Thyroid gland (tissue), 4 donors: ENCODE measurements at places on chromosomes 7 and 10.

- DNase-seq: no peak
- H3K27me3 ChIP-seq: no peaks in the 10 kb centered on the region
Measured at GRCh38 chr7:19090526-19090925, 26.9 kb downstream of the TWIST1 start.

DNA sequence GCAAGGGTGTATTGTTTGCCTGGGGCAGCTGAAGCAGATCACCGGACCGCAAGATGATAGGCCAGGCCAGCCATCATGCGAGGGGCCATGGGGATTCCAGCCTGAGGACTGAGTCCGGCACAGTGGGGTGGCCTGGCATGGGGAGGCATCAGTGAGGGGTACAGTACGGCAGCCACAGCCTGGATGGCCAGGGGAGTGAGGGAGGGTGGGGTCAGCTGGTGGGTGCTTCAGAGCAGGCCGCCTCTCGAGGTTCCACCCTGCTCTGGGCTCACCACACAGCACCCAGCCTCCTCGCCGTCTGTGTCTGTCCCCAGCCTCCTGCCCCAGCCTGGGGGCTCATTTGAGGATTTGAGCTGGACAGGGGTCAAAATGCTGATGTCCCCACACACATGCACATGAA, 508.5 kb upstream of the FOXK1 start:
- no peak overlapping the region for H3K27ac ChIP-seq
- H3K4me3 ChIP-seq: no peak overlapping the region
- no peak for DNase-seq

GRCh38 chr10:114195079-114195478, 15.9 kb downstream of the TDRD1 start:
- no peak for DNase-seq
- no peak overlapping the region for H3K27ac ChIP-seq
- H3K36me3 ChIP-seq: no peaks in the 10 kb centered on the region
- H3K4me1 ChIP-seq: no peaks in the 10 kb centered on the region
- no peaks in the 10 kb centered on the region for H3K27me3 ChIP-seq
- no peak overlapping the region for H3K4me3 ChIP-seq

- no peaks in the 10 kb centered on the region for H3K36me3 ChIP-seq
- DNase-seq: no peak
- no peak overlapping the region for H3K4me3 ChIP-seq
- peaks cover 16% of the 10 kb centered on the region for H3K4me1 ChIP-seq
- no peaks in the 10 kb centered on the region for H3K27me3 ChIP-seq
- H3K27ac ChIP-seq: no peak overlapping the region
Measured at GRCh38 chr10:77220150-77220549, 417.5 kb downstream of the KCNMA1 start.

GRCh38 chr7:151367284-151367683, 25.7 kb downstream of the NUB1 start:
- no peaks in the 10 kb centered on the region for H3K27me3 ChIP-seq
- peaks cover 3% of the 10 kb centered on the region for H3K4me1 ChIP-seq
- H3K36me3 ChIP-seq: peaks cover 9% of the 10 kb centered on the region
- no peak overlapping the region for H3K27ac ChIP-seq
- H3K4me3 ChIP-seq: no peak overlapping the region
- no peak for DNase-seq

GRCh38 chr7:50757703-50758390, 24.8 kb downstream of the GRB10 start:
- DNase-seq: no peak
- no peaks in the 10 kb centered on the region for H3K27me3 ChIP-seq
- H3K36me3 ChIP-seq: no peaks in the 10 kb centered on the region
- no peak overlapping the region for H3K27ac ChIP-seq
- no peaks in the 10 kb centered on the region for H3K4me1 ChIP-seq

DNA sequence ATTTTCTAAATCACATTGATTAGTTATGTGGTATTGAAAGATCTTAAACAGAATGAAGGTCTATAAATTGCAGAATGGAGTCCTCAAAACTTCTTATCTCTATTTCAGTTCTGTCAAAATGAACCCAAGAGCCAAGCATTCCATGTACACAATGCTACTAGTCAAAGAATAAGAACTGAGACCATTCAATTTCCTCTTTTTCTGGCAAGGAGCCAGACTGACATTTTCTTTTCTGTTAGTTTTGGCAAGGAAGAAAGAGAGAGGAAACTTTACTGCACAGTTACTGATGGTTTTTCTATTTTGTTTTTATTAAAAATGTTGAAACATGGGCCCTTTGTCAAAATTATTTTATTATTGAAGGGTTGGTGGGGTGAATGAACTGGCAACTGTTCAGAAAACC, 181.8 kb upstream of the FERD3L start:
- H3K27ac ChIP-seq: no peak overlapping the region
- DNase-seq: no peak
- H3K36me3 ChIP-seq: no peaks in the 10 kb centered on the region
- H3K27me3 ChIP-seq: no peaks in the 10 kb centered on the region

- H3K4me1 ChIP-seq: no peaks in the 10 kb centered on the region
- no peaks in the 10 kb centered on the region for H3K36me3 ChIP-seq
- H3K27me3 ChIP-seq: no peaks in the 10 kb centered on the region
Measured at GRCh38 chr10:68172324-68172723, 59.6 kb downstream of the ATOH7 start.

DNA sequence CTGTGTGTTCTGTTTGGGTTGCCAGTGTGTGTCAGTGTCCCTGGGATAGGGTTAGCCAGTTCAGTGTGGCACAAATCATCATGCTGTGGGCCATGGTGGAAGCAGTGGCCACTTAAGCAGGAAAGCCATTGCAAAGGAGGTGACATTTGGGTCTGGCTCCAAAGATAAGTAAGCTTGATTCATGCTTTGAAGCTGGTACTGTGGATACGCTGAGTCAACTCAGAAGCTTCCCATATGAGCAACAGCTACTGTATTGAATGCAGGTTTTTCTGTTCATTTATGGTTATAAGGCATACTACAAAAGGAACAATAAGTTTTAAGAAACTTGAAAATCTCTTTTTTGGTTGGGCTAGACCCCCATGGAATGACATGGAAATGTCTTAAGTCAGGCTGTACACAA, 143.1 kb downstream of the BMPER start:
- no peaks in the 10 kb centered on the region for H3K36me3 ChIP-seq
- H3K27ac ChIP-seq: no peak overlapping the region
- H3K27me3 ChIP-seq: no peaks in the 10 kb centered on the region
- no peaks in the 10 kb centered on the region for H3K4me1 ChIP-seq
- DNase-seq: no peak
- no peak overlapping the region for H3K4me3 ChIP-seq

- no peak overlapping the region for H3K4me3 ChIP-seq
- no peaks in the 10 kb centered on the region for H3K36me3 ChIP-seq
- no peaks in the 10 kb centered on the region for H3K4me1 ChIP-seq
- no peak for DNase-seq
- H3K27ac ChIP-seq: no peak overlapping the region
Measured at GRCh38 chr7:17530741-17531421, 232.4 kb downstream of the AHR start.

- DNase-seq: no peak
- H3K27me3 ChIP-seq: no peaks in the 10 kb centered on the region
- H3K36me3 ChIP-seq: no peaks in the 10 kb centered on the region
- H3K27ac ChIP-seq: no peak overlapping the region
- H3K4me3 ChIP-seq: no peak overlapping the region
Measured at GRCh38 chr10:117298219-117298618, 57.3 kb downstream of the SLC18A2 start.

DNA sequence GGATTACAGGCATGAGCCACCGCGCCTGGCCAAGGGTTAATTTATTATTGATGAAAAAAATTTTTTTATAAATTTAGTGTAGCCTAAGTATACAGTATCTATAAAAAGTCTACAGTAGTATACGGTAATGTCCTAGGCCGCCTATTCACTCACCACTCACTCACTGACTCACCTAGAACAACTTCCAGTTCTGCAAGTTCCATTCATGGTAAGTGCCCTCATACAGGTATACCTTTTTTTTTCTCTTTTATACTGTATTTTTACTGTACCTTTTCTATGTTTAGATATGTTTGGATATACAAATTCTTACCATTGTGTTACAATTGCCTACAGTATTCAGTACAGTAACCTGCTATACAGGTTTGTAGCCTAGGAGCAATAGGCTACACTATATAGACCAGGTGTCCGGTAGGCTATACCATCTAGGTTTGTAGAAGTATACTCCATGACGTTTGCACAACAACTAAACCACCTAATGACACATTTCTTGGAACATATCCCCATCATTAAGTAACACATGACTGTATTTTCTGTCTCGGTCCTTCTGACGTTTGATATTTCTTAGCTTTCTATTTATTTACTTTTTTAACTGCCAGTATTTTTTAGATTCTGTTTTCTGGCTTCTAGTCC, 23.4 kb downstream of the IRF5 start:
- DNase-seq: no peak
- peaks cover 40% of the 10 kb centered on the region for H3K36me3 ChIP-seq
- no peaks in the 10 kb centered on the region for H3K27me3 ChIP-seq
- no peak overlapping the region for H3K4me3 ChIP-seq
- no peak overlapping the region for H3K27ac ChIP-seq

- H3K4me3 ChIP-seq: no peak overlapping the region
- no peaks in the 10 kb centered on the region for H3K27me3 ChIP-seq
- DNase-seq: peak; percentile 62
Measured at GRCh38 chr10:114623661-114624294, 34.3 kb downstream of the ABLIM1 start.

DNA sequence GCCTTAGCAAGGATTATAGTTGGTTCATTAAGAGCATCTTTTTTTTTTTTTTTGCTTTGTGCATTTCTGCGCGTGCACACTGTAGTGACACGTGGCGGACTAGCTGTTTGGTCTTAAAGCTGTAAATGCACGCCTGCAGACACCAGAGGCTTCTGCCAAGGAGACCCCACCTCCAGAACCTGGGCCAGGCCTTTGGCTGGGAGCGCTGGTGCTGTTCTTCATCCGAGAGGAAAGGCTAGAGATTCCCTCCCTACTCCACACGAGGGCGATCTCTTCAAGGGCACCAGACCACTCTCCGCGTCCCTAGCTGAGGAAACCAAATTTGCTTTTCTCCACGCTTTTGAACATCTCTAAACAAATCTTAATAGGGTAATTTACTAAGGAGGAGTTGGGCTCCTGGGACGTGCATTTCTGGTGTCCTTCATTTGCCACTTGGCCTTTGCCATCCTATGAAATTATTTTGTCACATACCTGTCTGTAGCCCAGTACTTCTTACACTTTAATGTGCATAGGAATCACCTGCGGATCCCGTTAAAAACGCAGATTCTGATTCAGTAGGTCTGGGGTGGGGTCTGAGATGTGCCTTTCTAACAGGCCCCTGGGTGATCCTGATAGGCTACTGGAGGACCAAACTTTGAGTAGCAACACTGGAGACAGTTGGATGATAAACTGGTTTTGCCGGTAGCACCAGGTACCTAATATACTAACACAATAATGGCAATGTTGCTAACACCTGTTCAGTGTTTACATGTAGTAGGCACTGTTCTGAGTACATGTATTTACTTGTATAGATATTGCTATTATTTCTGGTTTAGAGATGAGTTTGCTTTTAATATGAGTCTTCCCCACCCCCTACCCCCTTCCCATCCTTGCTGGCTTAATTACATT, 1.3 kb upstream of the SLC26A5 start:
- H3K36me3 ChIP-seq: no peaks in the 10 kb centered on the region
- H3K27me3 ChIP-seq: no peaks in the 10 kb centered on the region
- DNase-seq: peak; percentile 60
- H3K4me1 ChIP-seq: peaks cover 21% of the 10 kb centered on the region

- peak; percentile 92 for DNase-seq
- H3K4me1 ChIP-seq: peaks cover 51% of the 10 kb centered on the region
- H3K27me3 ChIP-seq: no peaks in the 10 kb centered on the region
Measured at GRCh38 chr10:97334370-97335175, at the start of gene FRAT2. TSS of gene FRAT2 (minus strand) at chr10:97334729. CDS start at chr10:97334572, 157 bp downstream.

- H3K27ac ChIP-seq: no peak overlapping the region
- H3K27me3 ChIP-seq: no peaks in the 10 kb centered on the region
- DNase-seq: no peak
- peaks cover 6% of the 10 kb centered on the region for H3K36me3 ChIP-seq
Measured at GRCh38 chr10:74244097-74244685, 93.2 kb downstream of the ADK start.

- no peak for DNase-seq
- H3K27ac ChIP-seq: no peak overlapping the region
- no peaks in the 10 kb centered on the region for H3K36me3 ChIP-seq
- H3K4me1 ChIP-seq: no peaks in the 10 kb centered on the region
- no peak overlapping the region for H3K4me3 ChIP-seq
- H3K27me3 ChIP-seq: no peaks in the 10 kb centered on the region
Measured at GRCh38 chr10:102620138-102620590, 24.1 kb upstream of the TRIM8 start.

- no peak overlapping the region for H3K4me3 ChIP-seq
- no peaks in the 10 kb centered on the region for H3K27me3 ChIP-seq
- no peaks in the 10 kb centered on the region for H3K36me3 ChIP-seq
- H3K27ac ChIP-seq: no peak overlapping the region
Measured at GRCh38 chr10:1217661-1218060, 161.5 kb downstream of the WDR37 start.

GRCh38 chr7:137003086-137003485, 134.6 kb downstream of the CHRM2 start:
- no peaks in the 10 kb centered on the region for H3K4me1 ChIP-seq
- H3K36me3 ChIP-seq: no peaks in the 10 kb centered on the region
- no peaks in the 10 kb centered on the region for H3K27me3 ChIP-seq
- DNase-seq: no peak
- no peak overlapping the region for H3K4me3 ChIP-seq

DNA sequence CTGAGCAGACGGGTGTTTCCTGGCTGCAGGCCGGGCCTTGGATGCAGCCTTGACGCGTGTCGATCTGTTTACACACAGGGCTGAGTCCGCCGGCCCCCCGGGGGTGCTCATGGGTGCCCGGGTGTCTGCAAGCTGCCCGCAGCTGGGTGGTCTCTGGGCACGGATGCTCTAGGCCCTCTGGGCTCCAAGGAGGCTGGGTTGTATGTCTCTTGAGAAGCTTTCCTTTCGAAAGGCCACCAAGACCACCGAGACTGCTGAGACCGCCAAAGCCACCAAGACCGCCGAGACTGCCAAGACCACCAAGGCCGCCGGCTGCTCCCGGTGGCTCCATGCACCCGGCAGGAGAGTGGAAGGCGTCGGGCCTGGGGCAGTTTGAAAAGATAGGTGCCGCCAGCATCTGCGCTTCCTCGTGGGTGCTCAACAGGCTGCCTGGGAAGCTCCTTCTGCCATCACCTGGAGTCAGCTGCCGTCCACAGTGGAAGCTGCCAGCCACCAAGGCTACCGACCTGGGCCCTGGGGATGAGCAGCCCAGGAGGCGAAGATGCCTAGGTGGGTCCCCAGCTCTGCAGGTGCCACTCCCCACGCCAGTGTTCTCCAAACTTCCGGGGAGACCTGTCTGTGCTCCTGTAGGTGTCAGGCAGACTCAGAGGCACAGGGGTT, 121.1 kb downstream of the INPP5A start:
- no peak overlapping the region for H3K4me3 ChIP-seq
- no peak for DNase-seq
- H3K27me3 ChIP-seq: no peaks in the 10 kb centered on the region
- no peaks in the 10 kb centered on the region for H3K36me3 ChIP-seq

GRCh38 chr7:17234030-17234397, 64.4 kb upstream of the AHR start:
- no peaks in the 10 kb centered on the region for H3K4me1 ChIP-seq
- no peak for DNase-seq
- no peak overlapping the region for H3K4me3 ChIP-seq
- H3K27me3 ChIP-seq: no peaks in the 10 kb centered on the region
- H3K36me3 ChIP-seq: no peaks in the 10 kb centered on the region
